ENCODE measurements at places on chromosomes 2 and 18.

GRCh38 chr2:241894681-241895426 lies 25.3 kb downstream of the RTP5 start:
- DNase-seq = no peak

GRCh38 chr18:22001912-22002487 lies 167.4 kb upstream of the GATA6 start:
- no peak for DNase-seq

DNA sequence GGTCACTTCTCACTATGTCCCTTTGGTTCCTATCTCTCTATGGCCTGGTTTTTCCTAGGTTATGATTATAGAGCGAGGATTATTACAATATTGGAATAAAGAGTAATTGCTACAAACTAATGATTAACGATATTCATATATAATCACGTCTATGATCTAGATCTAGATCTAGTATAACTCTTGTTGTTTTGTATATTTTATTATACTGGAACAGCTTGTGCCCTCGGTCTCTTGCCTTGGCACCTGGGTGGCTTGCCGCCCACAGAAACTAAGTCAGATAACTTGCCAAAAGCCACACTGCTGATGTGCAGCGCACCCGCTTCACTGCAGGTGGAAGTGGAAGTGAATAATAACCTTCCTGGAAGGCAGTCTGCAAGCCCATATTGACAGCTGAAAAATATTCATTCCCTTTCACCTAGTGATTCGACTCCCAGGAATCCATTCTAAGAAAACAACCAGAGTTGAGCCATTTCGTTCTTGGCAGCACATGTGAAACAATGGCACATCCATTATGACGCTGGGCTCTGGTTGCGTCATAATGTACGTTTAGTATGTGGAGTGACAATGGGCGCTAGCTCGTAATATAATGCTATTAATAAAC lies 725 bp upstream of the ANKRD53 start:
- no peak for DNase-seq

DNA sequence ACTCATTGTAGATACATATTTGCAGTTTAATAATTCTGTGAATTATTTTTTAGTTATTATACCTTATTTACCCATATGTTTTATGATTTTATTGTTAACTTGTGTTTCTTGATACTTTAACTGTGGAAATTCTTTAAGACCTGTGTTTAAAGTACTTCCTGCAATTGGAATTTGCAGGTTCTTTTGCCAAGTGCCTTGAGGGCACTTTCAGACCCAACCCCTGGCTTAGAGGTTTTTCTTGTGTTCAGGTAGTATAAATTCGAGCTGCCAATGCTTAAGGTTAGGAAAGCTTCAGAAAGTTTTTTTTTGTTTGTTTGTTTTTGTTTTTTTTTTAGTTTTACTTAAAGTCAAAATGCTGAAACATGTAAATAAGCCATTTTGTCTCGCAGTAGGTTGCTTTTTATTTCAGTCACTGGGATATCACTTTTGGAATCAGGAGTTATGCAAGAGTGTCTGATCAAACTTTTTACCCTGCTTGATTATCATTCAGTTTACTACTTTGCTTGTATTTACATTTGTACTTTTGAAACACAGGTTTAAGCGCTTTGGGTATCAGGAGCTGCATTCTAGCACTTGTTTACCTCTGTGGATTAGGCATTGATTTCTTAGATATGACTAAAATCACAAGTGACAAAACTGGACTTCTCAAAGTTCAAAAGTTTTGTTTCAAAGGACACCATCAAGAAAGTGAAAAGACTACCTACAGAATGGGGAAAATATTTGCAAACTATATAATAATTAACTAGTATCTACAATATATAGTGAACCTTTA lies 31.8 kb downstream of the TDRD15 start:
- no peak for DNase-seq

- no peak for DNase-seq
These were observed 156.8 kb downstream of the STK39 start for GRCh38 chr2:168090366-168091135.

GRCh38 chr2:213125646-213126347 lies 25.6 kb downstream of the IKZF2 start:
- DNase-seq = no peak

DNA sequence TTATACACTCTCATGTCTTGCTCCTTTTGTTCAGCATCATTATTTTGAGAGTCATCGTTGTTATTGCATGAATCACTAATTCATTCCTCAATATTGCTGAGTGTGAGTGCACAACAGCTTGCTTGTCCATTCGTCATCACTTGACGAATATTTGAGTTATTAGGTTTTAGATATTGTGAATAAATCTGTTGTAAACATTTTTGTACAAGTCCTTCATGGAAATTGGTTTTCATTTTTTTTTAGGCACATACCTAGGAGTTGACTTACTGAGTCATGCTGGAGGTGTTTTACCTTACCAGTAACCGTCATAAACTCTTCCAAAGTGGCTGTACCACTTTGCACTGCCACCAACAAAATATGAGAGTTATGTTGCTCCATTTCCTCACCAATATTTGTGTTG lies 84.2 kb upstream of the NCK2 start:
- DNase-seq = no peak

GRCh38 chr2:10910625-10911024 lies 1.1 kb upstream of the KCNF1 start:
- DNase-seq = no peak

- DNase-seq = no peak
These were observed 12.3 kb upstream of the NEU4 start for GRCh38 chr2:241796610-241797138.

GRCh38 chr2:227477291-227477690 lies 5.3 kb downstream of the AGFG1 start:
- no peak for DNase-seq

DNA sequence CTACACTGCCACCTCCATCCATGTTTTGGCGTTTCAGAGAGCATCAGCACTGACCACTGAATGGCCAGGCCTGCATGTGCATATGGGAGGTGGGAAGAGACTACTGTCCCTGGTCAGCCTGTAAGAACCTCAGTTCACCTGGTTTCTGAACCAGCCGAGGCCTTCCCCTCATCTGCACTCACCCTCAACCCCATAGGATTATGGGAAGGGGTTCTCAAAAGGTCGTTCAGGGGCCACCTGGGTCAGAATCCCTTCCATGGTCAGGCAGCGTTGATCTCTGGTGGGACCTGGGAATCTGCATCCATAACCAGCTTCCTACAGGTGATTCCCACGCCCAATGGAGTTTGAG lies 36.7 kb downstream of the TET3 start:
- no peak for DNase-seq

DNA sequence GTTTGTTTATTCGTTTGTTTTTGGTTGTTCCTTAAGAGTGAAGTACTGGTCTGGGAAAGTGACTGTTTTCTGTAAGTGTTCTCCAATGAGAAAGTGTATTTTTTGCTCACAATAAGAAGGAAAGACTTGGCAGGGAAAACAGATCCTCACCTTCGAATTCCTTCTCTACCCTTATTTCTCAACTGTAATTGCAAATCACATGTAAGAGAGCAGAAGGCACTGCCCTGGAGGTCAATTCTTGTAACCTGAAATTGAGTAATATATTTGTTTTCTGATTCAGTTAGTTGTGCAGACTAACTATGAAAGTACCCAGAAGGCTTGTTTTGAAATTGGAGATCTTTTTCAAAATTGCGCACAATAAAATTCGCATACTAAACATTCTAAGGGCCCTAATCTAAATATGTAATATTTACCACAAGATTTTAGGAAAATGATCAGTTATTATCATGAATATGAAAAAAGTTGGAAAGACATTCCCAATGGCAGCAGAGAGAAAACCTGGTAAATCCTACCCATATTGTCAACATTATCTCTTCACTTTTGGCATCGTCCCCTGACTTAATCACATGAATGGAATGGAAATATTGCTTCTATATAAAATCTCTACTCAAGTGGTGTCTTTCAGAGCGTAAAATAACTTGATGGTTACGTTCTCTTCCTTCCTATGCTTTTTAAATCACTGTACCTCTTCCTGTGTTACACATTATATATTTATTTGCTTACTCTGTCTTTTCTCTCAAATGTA lies 24.1 kb downstream of the TFPI start:
- DNase-seq = no peak

- DNase-seq = no peak
These were observed 10.1 kb downstream of the BIN1 start for GRCh38 chr2:127096718-127097470.

GRCh38 chr2:38948995-38949394 lies 59.3 kb downstream of the ARHGEF33 start:
- DNase-seq = no peak

DNA sequence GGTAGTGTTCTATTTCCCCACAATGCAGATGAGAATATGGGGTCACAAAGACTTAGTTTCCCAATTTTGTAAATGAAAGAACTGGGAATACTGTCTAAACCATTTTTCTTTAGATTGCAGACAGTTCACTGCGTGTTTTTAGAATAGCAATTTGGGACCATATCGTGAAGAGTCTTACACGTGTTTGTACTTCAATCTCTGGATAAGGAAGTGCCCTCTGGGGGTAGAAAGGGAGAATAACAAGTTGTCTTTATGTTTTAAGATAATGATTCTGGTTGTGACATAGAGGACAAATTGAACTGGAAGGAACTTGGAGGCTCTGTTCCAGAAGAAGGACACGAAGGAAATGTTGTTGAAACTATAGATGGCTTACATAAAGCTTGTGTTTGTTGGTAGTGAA lies 457.7 kb downstream of the CBLN2 start:
- DNase-seq = no peak

DNA sequence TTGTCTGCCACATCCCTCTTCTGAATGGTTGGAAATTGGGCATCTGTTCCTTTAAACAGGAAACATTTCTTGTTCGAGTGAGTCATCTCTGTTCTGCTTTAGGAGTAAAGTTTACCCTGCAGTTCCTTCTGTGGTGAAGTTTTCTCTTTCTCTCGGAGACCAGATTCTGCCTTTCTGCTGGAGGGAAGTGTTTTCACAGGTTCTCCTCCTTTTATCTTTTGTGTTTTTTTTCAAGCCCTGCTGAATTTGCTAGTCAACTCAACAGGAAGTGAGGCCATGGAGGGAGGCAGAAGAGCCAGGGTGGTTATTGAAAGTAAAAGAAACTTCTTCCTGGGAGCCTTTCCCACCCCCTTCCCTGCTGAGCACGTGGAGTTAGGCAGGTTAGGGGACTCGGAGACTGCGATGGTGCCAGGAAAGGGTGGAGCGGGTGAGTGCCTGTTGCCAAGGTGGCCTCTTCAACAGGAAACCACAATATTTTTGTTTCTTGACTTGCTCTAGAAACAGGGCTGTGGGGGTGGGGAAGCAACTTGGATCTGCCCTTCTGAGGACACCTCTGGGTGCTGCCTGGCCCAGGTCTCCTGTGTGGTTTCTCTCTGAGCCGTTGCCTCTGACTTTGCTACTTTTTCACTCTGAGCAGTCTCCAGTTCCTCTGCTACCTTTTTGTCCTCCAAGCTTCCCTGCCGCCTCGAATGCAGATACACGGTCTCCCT lies 2.2 kb upstream of the CASP8 start:
- peak; percentile 76 for DNase-seq

- no peak for DNase-seq
These were observed 19.6 kb downstream of the MTERF4 start for GRCh38 chr2:241082341-241083090.

DNA sequence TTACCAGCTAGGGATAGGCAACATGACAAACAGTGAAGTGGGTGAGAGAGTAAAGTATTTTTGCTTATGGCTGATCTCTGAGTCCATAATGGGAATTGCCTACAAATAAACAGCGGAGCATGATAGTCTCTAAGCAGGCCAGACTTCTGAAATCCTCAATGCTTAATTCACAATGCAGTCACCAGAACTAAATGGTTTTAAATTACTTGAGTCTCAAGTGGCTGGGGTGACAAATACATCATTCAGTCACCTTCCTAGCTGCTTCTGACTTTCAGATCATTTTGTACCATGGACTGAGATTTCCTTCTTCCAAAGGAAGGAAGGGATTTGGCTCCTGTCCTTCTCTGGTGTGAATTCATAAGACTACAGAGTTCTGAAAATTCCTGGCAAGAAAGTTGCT lies 82.8 kb upstream of the RMP24 start:
- no peak for DNase-seq

- no peak for DNase-seq
These were observed 2.8 kb downstream of the ECEL1 start for GRCh38 chr2:232484628-232485347.

GRCh38 chr2:113000436-113000835 lies 4.8 kb upstream of the IL36A start:
- no peak for DNase-seq

DNA sequence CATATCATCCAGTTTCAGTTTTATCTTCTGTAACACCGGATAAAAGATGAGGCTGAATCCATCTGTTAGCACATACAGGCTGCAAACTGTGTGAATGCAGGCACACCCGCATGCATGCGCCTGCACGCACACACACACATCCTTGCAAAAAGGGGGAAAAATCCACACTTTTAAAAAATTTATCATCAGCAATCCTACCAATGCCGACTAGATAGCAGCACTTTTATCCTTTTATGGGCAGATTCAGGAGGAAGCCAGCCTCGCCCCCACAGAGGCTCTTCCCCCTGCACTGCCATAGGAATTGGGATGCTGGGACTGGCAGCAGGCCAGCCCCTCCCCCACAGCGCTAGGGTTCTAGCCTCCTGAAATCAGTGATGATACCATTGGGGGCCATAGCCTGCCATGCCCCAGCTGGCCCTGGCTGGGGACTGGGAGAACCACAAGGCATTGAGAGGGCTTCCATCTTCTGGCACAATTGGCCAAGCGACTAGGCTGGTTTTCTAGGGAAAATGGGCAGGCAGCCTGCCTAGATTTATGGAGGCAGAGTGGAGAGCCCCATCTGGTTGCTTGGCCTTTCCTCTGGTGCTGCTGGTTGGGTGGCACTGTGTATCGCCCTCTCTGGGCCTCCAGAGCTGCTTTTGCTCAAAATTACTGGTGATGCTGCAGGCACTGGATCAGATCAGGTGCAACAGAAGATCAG lies 25.5 kb downstream of the CYRIA start:
- DNase-seq = no peak

DNA sequence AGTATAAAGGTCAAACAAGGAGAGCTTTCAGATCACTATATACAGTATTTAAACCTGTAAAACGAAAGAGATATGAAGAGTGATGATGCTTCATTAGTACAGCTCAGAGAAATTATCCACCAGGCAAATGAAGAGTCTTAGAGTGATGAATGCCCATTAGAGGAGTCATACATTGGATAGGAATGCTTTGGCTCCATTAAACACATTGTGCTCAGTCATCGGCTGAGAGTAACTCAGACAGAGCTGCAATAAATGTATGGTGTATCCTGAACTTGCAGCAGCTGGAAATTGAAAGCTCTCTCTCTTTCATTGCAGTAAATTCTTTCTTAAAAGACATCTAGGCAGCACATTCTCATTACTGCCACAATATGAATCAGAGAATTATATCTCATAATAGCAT lies 340.8 kb upstream of the SPHKAP start:
- no peak for DNase-seq

- no peak for DNase-seq
These were observed 5.9 kb downstream of the MFSD2B start for GRCh38 chr2:24015562-24016375.

DNA sequence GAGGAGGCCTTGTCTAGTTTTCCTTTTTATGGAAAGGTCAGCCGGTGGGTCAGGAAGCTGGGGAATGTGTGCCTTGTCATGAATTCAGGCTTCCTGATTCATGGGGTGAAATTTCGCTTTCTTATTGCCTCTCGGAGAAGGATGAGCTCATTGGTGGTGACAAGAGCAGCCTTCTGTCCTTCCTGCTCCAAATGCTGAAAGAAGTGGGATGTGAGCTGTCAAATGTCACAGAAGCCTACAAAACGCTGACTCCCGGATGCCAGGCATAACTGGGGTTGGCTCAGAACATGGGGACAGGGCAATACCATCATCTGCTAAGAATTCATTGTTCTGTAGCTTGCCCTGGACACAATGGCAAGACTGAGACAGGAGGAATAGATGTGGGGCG lies 55.8 kb upstream of the FAM136A start:
- DNase-seq = no peak

GRCh38 chr2:237090906-237091305 lies 5.2 kb downstream of the COPS8 start:
- DNase-seq = no peak

Data from memory B cell (primary cell).